Astrocyte of the hippocampus (primary cell): ENCODE measurements at places on chromosomes 7 and 10.

GRCh38 chr7:75811894-75812678 lies 1.5 kb downstream of the CCL24 start:
- DNase-seq, result no peak

DNA sequence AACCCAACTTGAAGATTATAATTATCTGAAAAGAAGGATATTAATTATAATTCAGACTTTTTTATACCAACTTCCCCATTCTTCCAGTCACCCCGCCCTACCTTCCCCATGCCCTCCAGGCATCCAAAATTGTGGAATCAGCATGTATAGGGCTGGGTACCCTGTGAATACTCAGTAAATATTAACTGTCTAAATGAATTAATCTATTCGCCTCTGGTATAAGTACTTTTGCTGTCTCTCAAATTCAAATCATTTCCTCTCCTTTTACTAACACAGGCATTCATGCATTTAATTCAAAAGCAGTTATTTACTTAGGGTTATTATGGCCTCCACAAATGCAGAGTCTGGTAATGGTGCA lies 26.5 kb upstream of the GOT1 start:
- DNase-seq, result no peak

GRCh38 chr10:74681917-74682627 lies 144.3 kb upstream of the KAT6B start:
- DNase-seq, result no peak

DNA sequence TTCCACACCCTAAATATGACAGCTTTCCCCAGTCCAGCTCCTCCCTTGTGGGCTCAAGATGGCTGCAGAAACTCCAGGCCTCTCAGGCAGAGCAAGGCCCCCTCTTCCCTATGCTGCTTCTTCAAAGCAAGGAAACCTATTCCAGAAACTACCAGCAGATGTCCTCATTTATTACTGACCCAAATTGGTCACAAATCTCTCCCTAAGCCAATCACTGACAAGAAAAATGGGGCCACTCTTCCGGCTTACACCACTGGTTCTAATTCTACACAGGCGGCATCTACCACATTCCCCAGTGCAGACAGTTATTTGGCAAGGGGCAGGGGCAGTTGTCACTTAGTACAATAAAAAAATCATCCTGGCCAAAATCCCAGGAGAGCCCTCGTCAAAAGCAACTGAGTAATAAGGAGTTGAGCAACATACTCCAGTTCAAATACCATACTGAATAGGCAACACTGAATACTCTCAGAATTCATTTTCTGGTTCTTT lies 150.4 kb downstream of the SFMBT2 start:
- peak; percentile 95 for DNase-seq

GRCh38 chr7:140334341-140335057 lies 63.8 kb downstream of the SLC37A3 start:
- no peak for DNase-seq

DNA sequence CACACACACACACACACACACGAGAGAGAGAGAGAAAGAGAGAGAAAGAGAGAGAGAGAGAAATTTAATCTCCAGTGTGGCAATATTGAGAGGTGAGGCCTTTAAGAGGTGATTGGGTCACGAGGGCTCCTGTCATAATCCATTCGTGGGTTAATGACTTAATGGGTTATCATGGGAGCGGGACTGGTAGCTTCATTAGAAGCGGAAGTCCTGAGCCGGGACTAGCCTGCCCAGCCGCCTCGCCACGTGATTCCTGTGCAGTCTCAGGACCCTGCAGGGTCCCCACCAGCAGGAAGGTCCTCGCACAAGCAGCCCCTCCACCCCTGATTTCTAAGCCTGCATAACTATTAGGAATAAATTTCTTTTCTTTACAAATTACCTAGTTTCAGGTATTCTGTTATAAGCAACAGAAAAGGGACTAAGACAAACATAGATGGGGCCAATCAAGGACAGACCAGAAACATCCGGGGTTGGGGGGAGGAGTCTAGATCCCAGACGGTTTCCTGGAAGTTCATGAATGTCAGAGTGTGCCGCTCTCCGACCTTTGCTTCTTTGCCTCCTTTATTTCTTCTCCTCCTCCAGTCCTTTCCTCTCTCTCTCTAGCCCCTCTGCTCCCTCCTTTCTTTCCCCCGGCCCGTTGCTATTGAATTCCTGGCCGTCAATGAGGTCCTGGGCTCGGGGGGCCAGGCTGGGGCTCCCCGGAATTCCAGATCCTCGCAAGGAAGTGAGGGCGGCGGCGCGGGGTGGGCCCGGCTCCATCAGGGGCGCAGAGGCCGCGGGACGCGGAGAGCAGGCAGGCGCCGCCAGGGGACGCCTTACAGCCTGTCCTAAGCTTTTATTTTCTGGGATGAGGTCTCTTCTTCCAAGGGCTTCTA lies 146.8 kb downstream of the CYP26A1 start:
- no peak for DNase-seq

- DNase-seq, result no peak
Observed at GRCh38 chr7:159147687-159148086, 3.0 kb upstream of the VIPR2 start.

- peak; percentile 17 for DNase-seq
Observed at GRCh38 chr7:112211348-112211907, 4.9 kb downstream of the ZNF277 start.

- no peak for DNase-seq
Observed at GRCh38 chr7:51280156-51280555, 36.5 kb downstream of the COBL start.

GRCh38 chr7:133853706-133854276 lies 273.3 kb upstream of the LRGUK start:
- DNase-seq, result peak; percentile 91

DNA sequence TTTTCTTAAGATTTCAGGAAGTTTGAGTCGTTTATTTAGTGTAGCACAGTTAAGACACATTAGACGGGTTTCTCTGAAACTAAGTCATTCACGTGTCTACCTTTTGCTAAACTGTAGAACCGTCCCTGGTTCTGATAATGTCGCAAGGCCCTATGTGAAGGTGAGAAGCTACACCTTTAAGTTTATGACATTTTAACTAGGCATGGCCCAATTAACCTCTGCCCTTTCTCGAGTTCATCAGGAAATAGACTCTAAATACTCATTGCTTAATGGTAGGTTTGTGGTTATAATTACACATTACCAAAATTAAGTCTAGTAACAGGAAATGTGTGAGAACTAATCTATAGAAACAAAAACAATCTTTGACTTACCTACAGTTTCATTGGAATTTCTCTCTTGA lies 126.6 kb upstream of the FZD8 start:
- DNase-seq, result no peak

- no peak for DNase-seq
Observed at GRCh38 chr10:78764436-78764835, 304.3 kb upstream of the ZMIZ1 start.

DNA sequence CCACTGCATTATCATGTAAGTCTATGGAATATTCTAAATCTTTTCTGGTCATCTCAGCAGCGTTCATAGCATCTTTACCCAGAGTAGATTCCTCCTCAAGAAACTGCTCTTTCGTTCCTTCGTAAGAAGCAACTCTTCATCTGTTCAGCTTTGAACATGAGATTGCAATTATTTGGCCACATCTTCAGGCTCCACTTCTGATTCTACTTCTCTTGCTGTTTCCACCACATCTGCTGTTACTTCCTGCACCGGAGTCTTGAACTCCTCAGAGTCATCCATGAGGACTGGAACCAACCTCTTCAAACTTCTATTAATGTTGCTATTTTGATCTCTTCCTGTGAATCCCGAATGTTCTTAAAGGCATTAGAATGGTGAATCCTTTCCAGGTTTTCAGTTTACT lies 12.7 kb downstream of the CHST12 start:
- no peak for DNase-seq

GRCh38 chr7:89042940-89043339 lies 247.4 kb upstream of the TEX47 start:
- no peak for DNase-seq

GRCh38 chr7:136254148-136254547 lies 277.0 kb upstream of the MTPN start:
- DNase-seq, result no peak

DNA sequence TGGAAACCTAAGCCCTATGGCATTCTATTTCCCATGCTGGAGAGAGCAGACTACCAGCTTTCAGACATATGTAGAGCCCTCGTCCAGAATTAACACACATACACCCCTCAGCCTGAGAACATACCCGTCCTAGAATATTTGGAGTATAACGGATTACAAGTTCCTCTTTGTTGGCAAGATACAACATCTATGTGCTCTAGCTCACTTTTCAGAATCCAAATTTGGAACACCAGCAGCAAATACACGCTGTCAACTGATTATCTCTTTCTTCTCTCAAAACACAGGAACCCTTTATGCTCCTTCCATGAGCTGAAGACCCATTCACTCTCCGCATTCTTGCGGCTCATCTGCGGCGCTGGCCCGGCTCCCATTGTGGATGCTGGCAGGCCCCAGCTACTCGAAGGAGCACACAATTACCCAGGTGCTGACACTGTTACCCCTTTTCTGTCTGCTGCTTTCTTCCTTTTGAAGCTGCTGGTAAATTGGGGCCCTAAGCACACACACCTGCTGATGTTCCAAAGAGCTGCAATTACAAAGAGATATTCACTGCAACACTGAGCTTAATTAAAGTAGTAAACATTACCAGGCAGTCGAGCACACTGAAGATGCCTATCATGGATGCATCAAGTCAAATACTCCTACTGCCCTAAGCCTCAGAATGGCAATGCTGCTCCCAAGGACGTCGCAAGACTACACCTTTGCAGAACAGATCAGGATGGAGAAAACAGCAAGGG lies 70.0 kb downstream of the VOPP1 start:
- peak; percentile 65 for DNase-seq

GRCh38 chr7:128869944-128870285 lies 7.3 kb downstream of the ATP6V1F start:
- DNase-seq, result no peak

GRCh38 chr10:31001740-31002139 lies 29.9 kb downstream of the ZNF438 start:
- DNase-seq, result peak; percentile 10

GRCh38 chr10:10778959-10779358 lies 238.7 kb upstream of the CELF2 start:
- no peak for DNase-seq

DNA sequence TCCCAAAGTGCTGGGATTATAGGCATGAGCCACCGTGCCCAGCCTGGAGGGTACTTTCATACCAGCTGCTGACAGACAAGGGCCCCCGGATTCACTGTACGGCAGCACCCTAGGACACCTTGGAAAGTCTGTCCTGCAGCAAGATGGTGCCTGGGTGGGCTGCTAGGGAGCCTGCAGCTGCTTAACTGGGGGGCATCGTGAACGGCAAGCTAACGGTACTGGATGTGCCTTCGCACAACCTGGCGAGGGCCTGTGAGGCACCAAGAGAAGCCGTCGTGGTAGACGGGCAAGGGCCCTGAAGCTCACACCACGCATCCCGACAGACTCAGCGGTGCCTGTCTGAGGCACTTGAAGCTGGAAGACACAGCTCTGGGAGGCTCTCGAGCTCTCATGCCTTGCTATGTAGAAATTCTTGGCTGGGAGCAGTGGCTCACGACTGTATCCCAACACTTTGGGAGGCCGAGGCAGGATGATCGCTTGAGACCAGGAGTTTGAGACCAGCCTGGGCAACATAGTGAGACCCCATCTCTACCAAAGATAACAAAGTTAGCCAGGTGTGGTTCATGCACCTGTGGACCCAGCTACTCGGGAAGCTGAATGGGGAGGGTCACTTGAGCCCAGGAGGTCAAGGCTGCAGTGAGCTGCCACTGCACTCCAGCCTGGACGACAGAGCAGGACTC lies 9.4 kb downstream of the BRAT1 start:
- no peak for DNase-seq

DNA sequence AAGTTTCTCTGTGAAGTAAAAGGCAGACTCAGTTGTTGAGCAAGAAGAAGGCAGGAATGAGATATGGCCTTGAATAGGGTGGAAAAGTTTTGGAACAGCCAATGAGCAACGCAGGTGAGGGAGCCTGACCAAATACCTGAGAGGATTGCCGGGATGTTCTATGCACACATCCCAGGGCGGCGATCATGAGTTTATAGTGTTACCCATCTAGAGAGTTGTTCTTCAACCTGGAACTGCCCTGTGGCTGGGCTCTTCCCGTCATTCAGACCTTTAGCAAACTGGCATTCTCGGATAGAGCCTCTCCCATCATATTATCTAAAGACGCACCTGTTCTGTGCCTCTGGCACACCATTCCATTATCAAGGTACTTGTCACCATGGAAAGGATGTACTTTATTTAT lies 103.0 kb upstream of the KIF5B start:
- no peak for DNase-seq

DNA sequence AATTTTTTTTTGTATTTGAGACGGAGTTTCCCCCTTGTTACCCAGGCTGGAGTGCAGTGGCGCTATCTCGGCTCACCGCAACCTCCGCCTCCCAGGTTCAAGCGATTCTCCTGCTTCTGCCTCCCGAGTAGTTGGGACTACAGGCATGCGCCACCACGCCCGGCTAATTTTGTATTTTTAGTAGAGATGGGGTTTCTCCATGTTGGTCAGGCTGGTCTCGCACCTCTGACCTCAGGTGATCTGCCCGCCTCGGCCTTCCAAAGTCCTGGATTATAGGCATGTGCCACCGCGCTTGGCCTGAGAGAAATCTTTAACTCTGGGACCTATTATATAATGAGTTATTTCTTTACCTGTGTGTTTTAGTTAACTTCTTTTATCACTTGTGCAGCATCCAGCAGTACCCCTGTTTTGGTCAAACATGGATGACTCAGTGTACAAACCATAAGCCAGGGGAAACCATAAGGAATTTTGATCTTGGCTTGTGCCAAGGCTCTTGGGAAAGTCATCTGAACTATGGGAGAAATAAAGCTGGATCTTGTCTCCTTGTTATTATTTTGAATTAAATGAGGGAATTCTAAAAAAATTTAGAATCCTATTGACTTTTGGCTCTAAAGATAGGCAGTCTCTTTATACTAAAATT lies 23.6 kb upstream of the ZRANB1 start:
- DNase-seq, result peak; percentile 74

GRCh38 chr7:75984130-75985008 lies 10.0 kb downstream of the TMEM120A start:
- no peak for DNase-seq

- peak; percentile 26 for DNase-seq
Observed at GRCh38 chr10:110947061-110947595, 27.7 kb downstream of the SHOC2 start.

DNA sequence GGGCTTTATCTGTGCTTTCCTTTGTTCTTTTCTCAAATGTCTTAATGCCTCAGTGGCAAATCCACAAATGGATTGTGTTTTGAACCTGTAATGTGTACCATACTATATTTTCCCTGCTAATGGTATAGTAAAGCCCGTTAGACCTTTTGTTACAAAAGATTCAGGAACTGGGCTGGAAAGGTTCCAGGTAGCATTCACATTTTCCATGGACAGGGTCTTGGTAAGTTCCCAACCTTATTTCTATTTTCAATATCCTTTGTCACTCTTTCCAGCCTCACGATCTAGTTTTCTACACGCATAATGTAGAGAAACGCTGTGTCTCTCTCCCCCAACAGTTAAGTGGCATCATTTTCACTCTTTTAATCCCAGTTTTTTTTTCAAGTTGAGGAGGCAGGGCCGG lies 153.0 kb downstream of the PLCE1 start:
- no peak for DNase-seq

GRCh38 chr10:132665946-132666704 lies 119.8 kb downstream of the NKX6-2 start:
- peak; percentile 62 for DNase-seq
